GM04503 (cell line): ENCODE measurements at places on chromosomes 3 and 15.

DNA sequence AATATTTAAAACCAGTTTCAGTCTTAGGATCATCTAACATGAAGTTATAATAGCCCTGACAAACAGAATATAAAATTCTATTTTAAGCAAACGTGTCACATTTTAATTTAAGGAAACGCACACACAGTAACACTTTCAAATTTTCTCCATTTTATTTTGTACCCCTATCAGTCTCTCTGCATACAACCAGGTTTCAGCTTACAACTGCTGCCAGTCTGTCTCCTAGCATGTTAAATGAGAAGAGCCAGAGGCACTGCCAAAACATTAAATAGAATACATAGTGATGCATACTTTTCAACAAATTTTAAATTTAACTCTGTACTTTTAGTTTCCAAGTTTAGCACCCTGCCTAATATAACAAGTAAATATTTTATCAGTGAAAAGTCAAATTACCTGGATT is 60.8 kb downstream of the UACA start:
- DNase-seq, result no peak

GRCh38 chr15:97566961-97567360 is 393.5 kb upstream of the ARRDC4 start:
- no peak for DNase-seq

GRCh38 chr3:72275331-72275751 is 490.4 kb upstream of the PROK2 start:
- no peak for DNase-seq

DNA sequence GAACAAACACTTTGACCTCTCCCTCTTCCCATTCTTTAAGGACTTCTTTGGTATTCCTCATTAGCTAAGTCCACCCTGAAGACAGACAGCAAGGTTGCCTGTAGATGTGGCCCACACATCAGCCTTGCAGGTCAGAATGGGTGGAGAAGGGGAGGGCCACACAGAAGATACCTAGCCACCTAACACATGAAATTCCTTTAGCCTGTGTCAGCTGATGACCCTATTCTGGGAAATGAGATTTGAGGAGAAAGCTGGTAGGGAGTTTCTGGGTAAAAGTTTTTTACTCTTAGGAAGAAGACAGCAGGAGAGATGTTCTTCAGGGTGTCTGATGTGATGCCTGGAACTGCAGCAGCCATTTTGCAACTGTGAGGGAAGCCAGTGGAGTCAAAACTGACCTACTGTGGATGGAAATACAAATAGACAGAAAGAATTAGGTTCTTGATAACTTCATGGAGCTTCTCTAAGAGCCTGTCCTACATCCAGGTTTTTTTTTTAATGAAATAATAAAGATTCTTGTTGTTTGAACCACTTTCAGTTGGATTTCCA is 17.8 kb upstream of the SMAD6 start:
- DNase-seq, result no peak

- no peak for DNase-seq
Measured at GRCh38 chr3:100590114-100590839, 19.1 kb upstream of the ADGRG7 start.

- DNase-seq, result no peak
Measured at GRCh38 chr3:8529738-8530525, 28.3 kb downstream of the LMCD1 start.

- no peak for DNase-seq
Measured at GRCh38 chr3:173986861-173987410, 589.4 kb downstream of the NLGN1 start.

- DNase-seq, result no peak
Measured at GRCh38 chr15:64705006-64705405, 70.4 kb downstream of the RBPMS2 start.
